Keratinocyte (primary cell): ENCODE measurements at places on chromosomes 13 and 19. TPM values are rescaled to one million over a fixed set of nuclear protein-coding genes. Genes with fewer than 3 reads are reported as not detected.

- H3K36me3 ChIP-seq: no peaks in the 10 kb centered on the region
- no peaks in the 10 kb centered on the region for H3K4me1 ChIP-seq
- no peaks in the 10 kb centered on the region for H3K27me3 ChIP-seq
- no peak for DNase-seq
- no peak overlapping the region for H3K4me3 ChIP-seq
Observed at GRCh38 chr13:101258071-101258470, 158.2 kb downstream of the NALCN start.

GRCh38 chr19:6035026-6035425, 57.1 kb upstream of the RANBP3 start:
- peaks cover 11% of the 10 kb centered on the region for H3K36me3 ChIP-seq
- no peak overlapping the region for H3K4me3 ChIP-seq
- no peaks in the 10 kb centered on the region for H3K27me3 ChIP-seq

- no peak overlapping the region for H3K4me3 ChIP-seq
- no peak overlapping the region for H3K27ac ChIP-seq
- H3K4me1 ChIP-seq: no peaks in the 10 kb centered on the region
- H3K36me3 ChIP-seq: no peaks in the 10 kb centered on the region
Observed at GRCh38 chr13:27476943-27477703, 26.8 kb upstream of the MTIF3 start.

- H3K36me3 ChIP-seq: no peaks in the 10 kb centered on the region
- no peaks in the 10 kb centered on the region for H3K27me3 ChIP-seq
- no peak for DNase-seq
- no peak overlapping the region for H3K4me3 ChIP-seq
- H3K27ac ChIP-seq: no peak overlapping the region
Observed at GRCh38 chr13:43686557-43686956, 100.2 kb downstream of the ENOX1 start.

- H3K27me3 ChIP-seq: peaks cover 18% of the 10 kb centered on the region
- H3K4me1 ChIP-seq: peaks cover 12% of the 10 kb centered on the region
- H3K36me3 ChIP-seq: peaks cover 4% of the 10 kb centered on the region
- DNase-seq: no peak
Observed at GRCh38 chr19:49064029-49064629, 489 bp downstream of the NTF4 start.

DNA sequence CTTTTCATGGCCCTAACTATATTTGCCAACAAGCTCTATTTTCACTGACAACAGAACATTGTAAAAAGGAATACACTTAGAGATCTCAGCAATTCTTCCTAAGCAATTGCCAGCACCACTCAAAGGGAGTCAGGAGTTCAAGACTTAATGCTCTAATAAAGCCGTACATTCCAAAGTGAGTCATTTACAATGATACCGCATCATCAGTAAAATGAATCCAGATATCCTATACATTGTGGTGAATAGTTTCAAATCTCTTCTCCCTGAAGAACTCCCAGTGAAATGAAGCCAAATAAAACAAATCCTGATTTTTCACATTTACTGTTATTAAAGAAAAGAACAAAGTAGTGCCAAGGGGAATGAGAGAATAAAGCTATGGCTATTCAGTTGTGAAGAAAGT, 2898.7 kb upstream of the PCDH20 start:
- H3K27me3 ChIP-seq: no peaks in the 10 kb centered on the region
- H3K27ac ChIP-seq: no peak overlapping the region
- H3K4me3 ChIP-seq: no peak overlapping the region
- DNase-seq: no peak
- no peaks in the 10 kb centered on the region for H3K4me1 ChIP-seq

DNA sequence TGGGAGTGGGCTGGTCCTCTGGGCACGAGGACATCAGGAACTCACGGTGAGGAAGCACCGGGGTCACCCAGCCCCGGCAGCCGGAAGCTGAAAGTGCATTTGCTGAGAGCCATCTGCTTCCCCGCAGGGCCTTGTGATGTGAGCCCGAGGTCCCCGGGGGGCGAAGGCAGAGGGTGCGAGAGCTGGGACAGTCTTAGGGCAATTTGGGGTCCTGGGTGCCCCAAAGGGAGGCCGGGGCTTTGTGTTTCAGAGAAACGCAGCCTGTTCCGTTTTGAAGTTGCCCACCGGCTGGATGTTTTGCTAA, 4.8 kb downstream of the F2RL3 start:
- H3K4me1 ChIP-seq: no peaks in the 10 kb centered on the region
- DNase-seq: no peak
- no peaks in the 10 kb centered on the region for H3K27me3 ChIP-seq
- no peak overlapping the region for H3K4me3 ChIP-seq

DNA sequence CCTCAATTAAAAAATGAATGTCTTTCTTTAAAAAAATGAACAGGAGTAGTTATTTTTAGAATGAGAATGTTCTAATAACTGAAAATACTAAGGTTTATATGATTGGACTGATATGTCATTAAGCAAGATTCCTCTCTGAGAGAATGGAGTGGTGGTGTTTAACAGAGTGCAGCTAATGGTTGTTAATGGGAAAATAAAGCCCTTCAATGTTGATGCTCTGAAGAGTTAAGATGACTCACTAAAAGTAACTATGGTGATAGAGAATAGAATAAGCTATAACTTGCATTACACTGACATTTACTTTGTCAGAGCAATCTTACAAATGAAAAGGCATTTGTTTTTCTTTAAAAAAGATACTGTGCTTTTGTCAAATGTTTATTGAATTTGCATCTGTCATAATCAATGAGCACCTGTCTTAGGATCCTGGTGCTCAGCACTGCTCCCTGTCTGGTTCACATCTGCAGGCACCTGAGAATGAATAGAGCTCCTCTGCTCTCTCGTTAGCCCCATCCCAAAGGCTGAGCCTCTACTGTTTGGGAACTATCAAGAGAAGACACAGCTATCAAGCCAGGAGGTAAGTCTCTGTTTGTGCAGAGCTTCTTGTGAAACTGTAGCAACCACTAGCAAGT, 15.1 kb downstream of the PABPC3 start:
- H3K27ac ChIP-seq: peak overlapping the region; percentile 34
- H3K4me1 ChIP-seq: peaks cover 15% of the 10 kb centered on the region
- no peaks in the 10 kb centered on the region for H3K27me3 ChIP-seq
- DNase-seq: no peak
- no peak overlapping the region for H3K4me3 ChIP-seq

GRCh38 chr13:89900104-89900765, 1447.3 kb upstream of the MIR17HG start:
- no peak overlapping the region for H3K27ac ChIP-seq
- no peak for DNase-seq
- no peaks in the 10 kb centered on the region for H3K27me3 ChIP-seq
- H3K4me1 ChIP-seq: no peaks in the 10 kb centered on the region
- H3K36me3 ChIP-seq: no peaks in the 10 kb centered on the region

GRCh38 chr13:75220861-75221260, 261.1 kb downstream of the TBC1D4 start:
- no peak overlapping the region for H3K4me3 ChIP-seq
- DNase-seq: no peak
- H3K4me1 ChIP-seq: no peaks in the 10 kb centered on the region

GRCh38 chr13:114129649-114130062, 2.8 kb downstream of the RASA3 start:
- no peaks in the 10 kb centered on the region for H3K27me3 ChIP-seq
- H3K4me1 ChIP-seq: peaks cover 16% of the 10 kb centered on the region
- H3K4me3 ChIP-seq: no peak overlapping the region
- H3K27ac ChIP-seq: no peak overlapping the region
- H3K36me3 ChIP-seq: no peaks in the 10 kb centered on the region
- DNase-seq: no peak

GRCh38 chr19:46616631-46617322, 8.1 kb downstream of the PTGIR start:
- H3K27ac ChIP-seq: no peak overlapping the region
- no peaks in the 10 kb centered on the region for H3K36me3 ChIP-seq
- DNase-seq: no peak
- no peak overlapping the region for H3K4me3 ChIP-seq

DNA sequence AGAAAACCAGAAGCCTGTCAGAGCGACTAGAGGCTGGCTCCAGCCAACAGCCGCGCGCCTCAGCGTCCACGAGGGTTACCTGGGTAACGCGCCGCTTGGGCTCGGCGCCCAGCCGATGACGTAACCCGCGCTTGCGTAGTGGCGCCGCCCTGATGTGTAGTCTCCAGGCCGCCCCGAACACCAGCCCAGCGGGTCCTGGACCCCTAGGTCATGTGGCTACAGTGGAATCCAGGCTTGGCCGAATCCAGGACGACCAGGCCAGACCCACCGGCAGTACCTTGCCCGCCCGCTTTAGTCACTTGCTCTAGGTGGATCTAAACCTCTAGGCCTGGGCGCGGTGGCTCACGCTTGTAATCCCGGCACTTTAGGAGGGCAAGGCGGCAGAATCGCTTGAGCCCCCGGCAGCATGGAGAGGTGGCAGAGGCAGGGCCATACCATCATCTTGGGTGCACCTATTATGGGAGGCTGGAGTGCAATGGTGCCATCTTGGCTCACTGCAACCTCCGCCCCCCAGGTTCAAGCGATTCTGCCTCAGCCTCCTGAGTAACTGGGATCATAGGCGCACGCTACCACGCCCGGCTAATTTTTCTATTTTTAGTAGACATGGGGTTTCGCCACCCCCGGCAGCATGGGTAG, 7.2 kb upstream of the ZNF606 start:
- H3K27me3 ChIP-seq: no peaks in the 10 kb centered on the region
- peaks cover 14% of the 10 kb centered on the region for H3K4me1 ChIP-seq
- DNase-seq: peak; percentile 38

Gene MYBPC2
- polyA plus RNA-seq: 0.01 TPM in 1 of 3 replicates, not detected in the others

Gene VN1R2
- 0.04 TPM in 1 of 3 replicates, not detected in the others for polyA plus RNA-seq

Gene LSR
- 51.3 to 101 TPM (median 79.2 TPM) in 3 replicates for polyA plus RNA-seq

Gene FXYD3
- polyA plus RNA-seq: 563 to 2,415 TPM (median 851 TPM) in 3 replicates

Gene LRFN3
- 0.73 to 6.1 TPM (median 0.90 TPM) in 3 replicates for polyA plus RNA-seq

Gene WTIP
- polyA plus RNA-seq: 13.2 to 17.7 TPM (median 14.5 TPM) in 3 replicates

Gene GIPR
- 0.97 to 2.2 TPM (median 1.4 TPM) in 3 replicates for polyA plus RNA-seq

Gene MEX3D
- polyA plus RNA-seq: 3.9 to 6.3 TPM (median 5.9 TPM) in 3 replicates

Gene SNAPC2
- polyA plus RNA-seq: 10.7 to 15.5 TPM (median 10.8 TPM) in 3 replicates
